Gastroesophageal sphincter (tissue), 4 donors: ENCODE measurements at places on chromosomes 3 and 15. TPM values are rescaled to one million over a fixed set of nuclear protein-coding genes. Genes with fewer than 3 reads are reported as not detected.
A peak's percentile ranks its signal among the peaks of the same experiment; 100 is the strongest.

DNA sequence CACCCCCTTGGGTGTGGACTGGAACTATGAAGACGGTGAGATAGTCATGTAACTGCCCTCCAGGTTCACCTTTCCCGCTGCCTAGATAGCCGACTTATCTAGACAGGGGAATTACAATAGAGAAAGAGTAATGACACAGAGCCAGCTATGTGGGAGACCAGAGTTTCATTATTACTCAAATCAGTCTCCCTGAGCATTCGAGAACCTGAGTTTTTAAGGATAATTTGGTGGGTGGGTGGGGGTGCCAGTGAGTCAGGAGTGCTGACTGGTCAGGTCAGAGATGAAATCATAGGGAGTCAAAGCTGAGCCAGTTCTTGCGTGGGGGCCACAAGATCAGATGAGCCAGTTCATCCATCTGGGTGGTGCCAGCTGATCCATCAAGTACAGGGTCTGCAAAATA is 19.7 kb upstream of the DNAJC19 start:
- ATAC-seq: no peak

- ATAC-seq: no peak
These were observed 59.3 kb upstream of the LMOD3 start for GRCh38 chr3:69181592-69182211.

The EPHB3 gene
- 3.1 TPM for total RNA-seq

The AGBL1 gene
- 0.13 TPM for total RNA-seq

The FGF7 gene
- total RNA-seq: 92.9 TPM

GRCh38 chr3:188041193-188041592 is 112.8 kb upstream of the LPP start:
- ATAC-seq: no peak

The KIF15 gene
- 0.31 TPM for total RNA-seq

DNA sequence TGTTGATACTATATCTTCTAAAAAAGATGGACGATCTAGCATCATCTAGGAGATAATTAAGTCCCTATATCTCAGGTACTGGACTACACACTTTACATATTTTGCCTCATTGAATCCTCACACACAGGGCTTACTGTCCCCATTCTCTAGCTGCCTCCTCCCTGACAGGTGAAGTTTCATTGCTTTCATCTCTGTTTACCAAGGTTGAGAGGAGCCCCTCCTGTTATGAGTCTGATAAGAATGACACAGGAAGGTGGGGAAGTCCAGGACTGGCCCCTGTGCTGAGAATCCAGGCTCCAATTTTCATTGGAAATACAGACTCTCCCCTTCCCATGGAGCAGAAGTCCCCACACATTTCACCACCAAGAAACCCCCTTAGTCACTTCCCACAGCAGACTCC is 105.2 kb downstream of the XXYLT1 start:
- no peak for ATAC-seq

The UBE3A gene
- total RNA-seq: 116 TPM

DNA sequence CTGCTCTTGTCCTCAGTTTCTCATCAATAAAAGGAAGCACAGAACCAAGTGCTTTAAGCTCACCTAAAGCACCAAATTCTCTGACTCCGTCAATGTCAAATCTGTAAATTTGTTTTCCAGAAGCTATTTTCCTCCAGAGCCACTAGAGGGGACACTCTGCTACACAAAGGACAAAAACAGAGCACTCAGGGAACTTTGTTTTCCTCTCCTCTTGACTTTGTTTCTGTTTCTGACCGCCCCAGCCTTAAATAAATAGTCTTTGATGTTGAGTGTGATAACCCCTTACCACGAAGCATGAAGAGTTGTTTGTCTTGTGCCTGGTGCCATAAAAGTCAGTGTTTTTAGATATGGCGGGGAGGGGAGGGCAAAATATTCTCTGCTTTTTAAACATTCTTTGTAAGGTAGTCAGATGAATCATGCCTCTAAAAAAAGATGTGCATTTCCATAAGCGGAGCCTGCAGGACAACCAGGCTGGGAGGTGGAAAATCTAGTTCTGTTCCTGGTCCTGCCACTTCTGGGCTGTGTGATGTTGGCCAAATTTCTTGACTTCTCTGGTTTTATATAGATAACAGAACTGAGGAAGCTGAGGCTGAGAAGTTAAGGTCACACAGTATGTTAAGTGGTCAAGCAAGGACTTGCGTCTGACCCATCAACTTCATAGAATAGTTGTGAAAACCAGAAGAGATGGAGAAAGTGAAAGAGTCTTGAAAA is 7.3 kb upstream of the ZBTB38 start:
- ATAC-seq: peak; percentile 71

DNA sequence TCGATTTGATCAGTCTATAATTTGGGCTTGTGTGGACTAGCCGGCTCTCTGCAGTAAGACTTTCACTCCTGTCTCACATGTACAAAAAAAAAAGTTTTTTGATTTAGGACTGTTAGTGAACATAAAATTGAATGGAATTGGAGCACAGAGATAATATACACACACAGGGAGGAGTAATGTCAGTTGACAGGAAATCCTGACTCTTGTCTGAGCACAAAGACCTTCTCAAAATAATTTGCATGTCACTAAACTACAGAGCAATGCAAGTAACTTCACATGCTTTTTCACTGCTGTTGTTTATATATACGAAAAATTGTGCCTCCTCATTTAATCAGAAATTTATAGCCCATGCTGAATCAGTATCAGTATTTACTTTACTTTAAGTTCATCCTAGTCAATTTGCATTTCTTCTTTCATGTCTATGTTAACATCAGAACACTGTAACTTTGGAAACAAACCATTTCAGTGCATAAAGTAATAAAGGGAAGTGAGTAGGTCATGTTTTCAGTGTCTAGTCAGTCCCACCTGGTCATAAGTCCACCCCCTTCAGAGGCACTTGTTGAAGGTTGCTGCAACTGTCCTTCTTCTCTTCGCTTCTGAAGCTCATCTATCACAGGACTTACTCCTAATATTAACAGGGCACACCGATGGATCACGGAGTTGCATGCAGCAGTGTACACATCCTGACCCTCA is 115.8 kb downstream of the FBXL22 start:
- no peak for ATAC-seq

The SMARCC1 gene
- 38.5 TPM for total RNA-seq

The HYAL1 gene
- total RNA-seq: 5.3 TPM

DNA sequence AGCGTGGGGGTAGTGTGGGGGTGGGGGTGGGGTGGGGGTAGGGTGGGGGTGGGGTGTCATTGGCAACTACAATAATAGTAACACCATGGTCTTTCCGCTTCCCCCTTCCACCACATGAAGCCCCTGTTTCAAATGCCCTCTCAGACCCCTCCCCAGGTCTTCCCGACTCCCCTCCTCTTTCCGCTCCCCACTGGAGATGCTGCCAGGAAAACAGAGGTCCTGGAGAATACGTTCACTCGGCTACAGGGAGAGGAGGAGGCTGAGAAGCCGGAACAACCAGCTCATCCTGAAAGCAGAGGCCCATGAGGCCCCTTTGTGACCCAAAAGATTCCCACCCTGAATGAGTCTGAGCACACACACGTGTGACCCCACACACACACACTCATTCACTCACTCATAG is 75.4 kb downstream of the CPN2 start:
- no peak for ATAC-seq

- ATAC-seq: no peak
These were observed 513.5 kb upstream of the GBE1 start for GRCh38 chr3:82274897-82275296.

GRCh38 chr3:118942671-118943070 is 92.0 kb downstream of the IGSF11 start:
- ATAC-seq: no peak

The LSAMP gene
- 3.1 TPM for total RNA-seq

GRCh38 chr3:189570916-189571315 is 60.3 kb upstream of the TP63 start:
- ATAC-seq: no peak

The MAP3K13 gene
- total RNA-seq: 29.2 TPM

The CCDC13 gene
- 4.3 TPM for total RNA-seq

The SPINK8 gene
- total RNA-seq: not detected

- no peak for ATAC-seq
These were observed 411.1 kb downstream of the SOX2 start for GRCh38 chr3:182122779-182123178.

The CMC1 gene
- total RNA-seq: 14.8 TPM

The GASK1A gene
- 31.3 TPM for total RNA-seq

GRCh38 chr3:168330983-168331382 is 235.3 kb upstream of the GOLIM4 start:
- ATAC-seq: no peak

The GP5 gene
- total RNA-seq: not detected

- ATAC-seq: no peak
These were observed 650.8 kb downstream of the MCTP2 start for GRCh38 chr15:94882071-94882712.

The THOC7 gene
- total RNA-seq: 84.4 TPM

DNA sequence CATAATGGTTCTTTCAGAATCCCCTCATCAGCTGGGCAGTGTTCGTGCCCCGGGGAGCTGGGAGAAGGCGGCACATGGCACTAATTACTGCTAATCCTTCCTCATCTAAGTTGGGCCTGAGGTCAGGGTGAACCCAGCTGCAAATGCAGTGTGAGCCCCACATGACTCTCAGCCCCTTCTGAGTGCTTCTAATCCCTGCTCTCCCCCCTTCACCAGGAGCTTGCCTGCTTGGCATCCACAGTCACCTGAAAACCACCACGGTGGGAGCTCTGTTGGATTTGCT is 455 bp upstream of the TRPM1 start:
- ATAC-seq: no peak

- peak; percentile 94 for ATAC-seq
These were observed 19.1 kb downstream of the SLC12A6 start for GRCh38 chr15:34318277-34319079.

GRCh38 chr3:107942244-107942643 is 148.6 kb downstream of the CD47 start:
- ATAC-seq: no peak

DNA sequence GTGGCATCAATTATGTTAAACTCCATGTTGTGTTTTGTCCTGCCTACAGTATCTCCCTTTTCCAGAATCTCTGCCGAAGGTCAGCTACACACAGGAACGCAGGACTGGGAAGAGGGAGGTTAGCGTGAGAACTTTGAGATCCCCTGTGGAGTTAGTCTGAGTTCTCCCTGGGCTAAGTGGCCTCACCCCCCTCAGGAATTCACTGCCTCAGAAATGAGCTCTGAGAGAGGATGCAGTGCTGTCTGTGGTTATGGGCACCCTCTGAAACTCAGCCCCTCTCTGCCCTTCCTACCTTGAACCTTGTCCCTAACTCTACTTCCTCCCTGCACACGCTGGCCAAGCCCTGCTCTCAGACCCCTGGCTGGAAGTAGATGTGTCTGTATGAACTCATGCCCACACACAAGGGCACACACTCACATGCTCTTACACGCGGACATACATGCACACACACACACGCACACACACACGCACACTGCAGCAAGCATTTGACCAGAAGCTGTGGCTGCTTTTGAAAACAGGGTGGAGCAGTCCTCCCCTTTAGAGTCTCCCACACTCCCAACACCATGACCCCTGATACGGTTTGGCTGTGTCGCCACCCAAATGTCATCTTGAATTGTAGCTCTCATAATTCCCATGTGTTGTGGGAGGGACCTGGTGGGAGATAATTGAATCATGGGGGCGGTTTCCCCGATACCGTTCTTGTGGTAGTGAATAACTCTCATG is 5.3 kb upstream of the VIPR1 start:
- ATAC-seq: no peak

DNA sequence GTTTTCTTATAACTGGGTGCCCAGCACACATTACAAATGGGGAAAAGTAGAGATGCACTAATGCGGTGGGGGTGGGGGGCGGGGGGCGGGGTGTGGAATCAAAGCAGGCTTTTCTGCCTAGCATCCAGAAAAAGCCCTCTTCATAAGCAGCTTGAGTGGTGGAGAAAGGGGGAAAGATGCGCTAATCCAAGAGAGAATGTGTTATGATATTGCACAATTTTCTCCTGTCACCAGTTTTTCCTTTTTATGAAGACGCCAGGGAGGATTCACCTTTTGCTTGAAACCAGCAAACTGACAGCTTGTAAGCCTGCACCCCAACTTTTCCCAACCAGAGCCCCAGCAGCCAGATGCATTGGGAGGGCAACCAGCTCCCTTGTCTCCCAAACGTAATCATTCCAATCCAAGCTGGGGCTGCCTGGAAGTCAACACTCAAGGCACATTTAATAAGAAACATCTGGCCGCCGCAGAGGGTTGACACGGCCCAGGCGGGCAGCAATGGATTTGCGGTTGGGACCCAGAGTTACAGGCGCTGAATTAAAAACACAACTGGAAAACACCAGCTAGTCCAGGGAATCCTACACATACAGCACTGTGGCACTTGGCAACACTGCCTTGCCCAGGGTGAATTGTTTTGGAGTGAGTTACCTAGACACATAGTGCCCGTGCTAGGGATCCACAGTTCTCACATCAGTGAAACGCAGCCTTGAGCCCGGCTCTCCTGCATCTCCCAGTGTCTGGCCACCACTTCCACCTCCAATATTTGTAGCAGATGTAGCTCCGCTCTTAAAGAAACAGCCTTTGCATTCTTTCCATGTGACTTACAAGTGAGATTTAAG is 218.5 kb upstream of the PRICKLE2 start:
- ATAC-seq: no peak

The TLR9 gene
- not detected for total RNA-seq

GRCh38 chr3:67609709-67610108 is 44.7 kb downstream of the SUCLG2 start:
- no peak for ATAC-seq

The IL17RC gene
- total RNA-seq: 51.4 TPM

The SLC6A1 gene
- not detected for total RNA-seq

DNA sequence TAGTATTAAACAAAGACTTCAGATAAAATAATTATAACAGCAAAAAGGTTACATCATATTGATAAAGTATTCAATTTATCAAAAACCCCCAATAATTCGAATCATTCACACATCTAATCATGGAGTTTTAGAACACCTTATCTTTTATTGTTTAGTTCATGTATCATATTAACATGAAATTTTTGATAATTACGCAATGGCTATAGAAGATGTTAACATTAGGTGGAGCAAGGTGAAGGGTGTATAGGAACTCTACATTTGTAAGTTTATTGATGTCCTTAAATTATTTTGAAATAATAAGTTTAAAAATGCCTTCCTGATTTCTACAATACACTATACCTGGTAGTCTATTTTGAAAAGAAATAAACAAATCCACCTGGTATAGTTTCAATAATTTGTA is 696.5 kb upstream of the BCHE start:
- ATAC-seq: no peak

DNA sequence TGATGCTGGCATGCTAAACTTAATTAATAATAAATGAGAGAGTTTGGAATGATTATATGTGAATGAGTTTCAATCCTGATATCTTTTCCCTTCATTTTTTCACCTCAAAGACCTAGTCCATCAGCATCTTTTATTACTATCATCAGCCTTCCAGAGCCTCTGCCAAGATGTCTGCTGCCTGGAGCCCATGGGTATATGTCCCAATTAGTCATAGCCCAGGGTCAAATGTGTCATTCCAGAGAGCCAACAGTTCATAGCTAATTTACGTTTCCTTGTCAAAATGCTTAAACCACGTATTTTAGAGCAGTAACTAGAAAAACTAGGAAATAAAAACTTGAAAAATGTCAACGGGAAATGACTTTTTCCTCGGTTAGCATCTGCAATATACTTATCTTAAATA is 457.9 kb downstream of the SI start:
- ATAC-seq: no peak

GRCh38 chr15:45795440-45796069 is 160.7 kb downstream of the SQOR start:
- ATAC-seq: no peak
